ENCODE measurements at places on chromosomes 4 and X.

GRCh38 chr4:1797298-1797860 is 4.3 kb downstream of the FGFR3 start:
- no peak for DNase-seq

DNA sequence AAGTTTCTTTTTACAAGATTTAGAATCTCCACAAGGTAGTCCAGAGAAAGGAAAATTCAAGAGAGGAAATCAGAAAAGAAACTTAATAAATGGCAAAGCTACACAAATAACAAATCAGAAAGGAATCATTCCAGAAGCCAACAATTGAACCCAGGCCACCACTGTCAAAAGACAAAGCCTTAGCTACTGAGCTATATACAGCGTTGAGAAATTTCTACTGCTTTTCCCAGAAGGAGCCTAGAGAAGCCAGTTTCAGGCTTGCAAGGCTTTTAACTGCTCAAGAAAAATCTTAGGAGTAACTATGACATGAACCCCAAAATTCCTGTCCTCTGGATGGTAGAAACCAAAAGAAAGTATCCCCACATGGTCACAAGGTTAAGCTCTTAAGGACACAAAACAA is 129.0 kb downstream of the DMD start:
- DNase-seq, result no peak

- DNase-seq, result no peak
These were observed 245.3 kb downstream of the HS3ST1 start for GRCh38 chr4:11183356-11183740.

- no peak for DNase-seq
These were observed 227.3 kb upstream of the CENPE start for GRCh38 chr4:103425406-103425805.

DNA sequence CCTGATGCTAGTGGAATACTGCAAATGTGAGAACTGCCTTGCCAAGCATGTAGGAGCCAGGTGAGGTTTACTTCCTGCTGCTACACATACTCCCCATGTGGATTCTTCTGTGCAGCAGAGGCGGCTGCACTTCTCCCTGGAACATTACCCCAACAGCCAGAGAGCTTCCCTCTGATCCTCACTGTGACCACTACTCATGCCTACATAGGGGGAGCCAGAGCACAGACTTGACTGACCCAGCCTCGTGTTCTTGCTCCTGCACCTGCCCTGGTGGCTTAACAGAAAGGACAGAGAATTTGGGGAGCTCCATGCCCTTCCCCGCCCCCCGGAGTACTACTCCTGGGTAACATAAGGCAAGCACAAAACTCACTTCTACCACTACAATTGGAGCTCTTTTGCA is 38.4 kb downstream of the UGT2A2 start:
- DNase-seq, result no peak

DNA sequence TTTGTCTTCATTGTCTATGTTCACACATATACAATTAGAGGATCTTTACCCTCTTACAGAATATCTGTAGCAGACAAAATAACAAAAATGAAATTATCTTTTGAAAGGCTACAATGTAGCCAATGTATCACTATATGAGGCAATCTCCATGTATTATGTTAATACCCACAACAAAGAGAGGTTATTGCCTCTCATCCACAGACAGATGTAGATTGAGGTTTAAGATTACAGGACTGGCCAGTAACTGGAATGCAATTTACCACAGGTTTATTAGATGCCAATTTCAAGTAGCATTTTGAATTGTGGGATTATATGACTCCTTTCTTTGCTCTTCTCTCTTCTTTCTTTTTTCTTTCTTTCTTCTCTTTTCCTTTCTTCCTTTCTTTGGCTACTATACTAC is 242.6 kb downstream of the ANKRD50 start:
- no peak for DNase-seq

Data from D721Med (cell line).